ENCODE measurements at places on chromosomes 12 and 14.

GRCh38 chr12:108711489-108712164 lies 19.7 kb downstream of the CORO1C start:
- no peak for DNase-seq

GRCh38 chr12:19855851-19856250 lies 416.6 kb downstream of the AEBP2 start:
- no peak for DNase-seq

- DNase-seq, result peak; percentile 43
Measured at GRCh38 chr12:117850048-117850447, 118.7 kb downstream of the KSR2 start.

- DNase-seq, result no peak
Measured at GRCh38 chr14:32022938-32023466, 54.1 kb upstream of the ARHGAP5 start.

DNA sequence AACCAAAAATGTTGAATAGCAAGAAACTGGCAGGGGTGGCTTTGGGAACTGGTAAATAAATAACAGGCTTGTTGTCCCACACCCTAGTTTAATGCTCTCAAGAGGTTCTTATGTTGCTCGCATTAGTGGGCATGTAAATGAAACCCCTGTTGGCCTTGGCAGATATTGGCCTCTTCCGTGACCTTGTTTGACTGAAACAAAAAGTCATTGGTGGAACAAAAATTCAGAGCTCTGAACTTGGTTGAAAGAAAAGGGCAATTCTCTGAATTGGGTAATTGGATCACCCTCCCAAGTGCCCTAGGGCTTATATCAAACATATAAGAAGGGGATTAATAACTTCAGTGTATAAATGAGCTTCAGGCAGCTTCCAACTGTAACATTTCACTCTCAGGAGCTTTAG lies 426.2 kb downstream of the ZFP36L1 start:
- no peak for DNase-seq

GRCh38 chr14:58862416-58863160 lies 224.8 kb downstream of the DACT1 start:
- DNase-seq, result no peak

All from HuH-7 (cell line).